ENCODE measurements at places on chromosomes 2 and 18.

DNA sequence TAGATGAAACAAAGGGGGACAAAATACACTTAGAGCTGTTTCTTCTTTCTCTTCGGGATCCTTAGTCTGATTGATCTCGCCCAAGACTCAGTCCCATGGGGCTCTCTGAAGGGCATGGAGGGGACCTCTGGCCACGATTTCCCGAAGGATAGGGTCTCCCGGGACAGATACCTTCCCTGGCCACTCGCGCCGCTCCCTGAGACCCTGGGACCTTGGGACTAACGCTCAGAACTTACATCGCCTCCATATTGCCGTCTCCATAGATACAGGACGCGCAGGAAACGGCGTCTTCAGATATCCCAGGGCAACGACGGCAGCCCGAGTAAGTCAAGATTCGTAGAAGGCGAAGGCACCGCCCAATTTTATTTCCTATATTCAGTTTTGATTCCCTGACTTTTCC lies at the start of gene CFAP65:
Gene CFAP65, minus strand, starts transcription at position 265 of the 400 bp plus-strand sequence. CDS start 2,468 bp downstream, outside the sequence.
- DNase-seq = peak; percentile 74

DNA sequence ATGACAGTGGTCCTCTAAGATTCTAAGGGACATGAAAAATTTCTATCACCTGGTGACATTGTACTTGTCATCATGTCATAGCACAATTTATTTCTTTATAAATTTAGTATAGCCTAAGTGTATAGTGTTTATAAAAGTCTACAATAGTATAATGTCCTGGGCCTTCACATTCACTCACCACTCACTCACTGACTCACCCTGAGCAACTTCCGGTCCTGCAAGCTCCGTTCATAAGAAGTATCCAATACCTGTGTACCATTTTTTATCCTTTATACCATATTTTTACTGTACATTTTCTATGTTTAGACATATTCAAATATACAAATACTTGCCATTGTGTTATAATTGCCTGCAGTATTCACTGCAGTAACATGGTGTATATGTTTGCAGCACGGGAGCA lies 72.8 kb upstream of the DSEL start:
- DNase-seq = no peak

- no peak for DNase-seq
These were observed 386 bp downstream of the ICOS start for GRCh38 chr2:203936949-203937348.

GRCh38 chr2:195486987-195487644 lies 169.9 kb upstream of the SLC39A10 start:
- no peak for DNase-seq

- DNase-seq = no peak
These were observed 87.5 kb downstream of the ZCCHC2 start for GRCh38 chr18:62610351-62610700.

- no peak for DNase-seq
These were observed 1995.5 kb upstream of the CELF4 start for GRCh38 chr18:39561126-39561525.

GRCh38 chr2:198161151-198161550 lies 356.8 kb downstream of the PLCL1 start:
- no peak for DNase-seq

DNA sequence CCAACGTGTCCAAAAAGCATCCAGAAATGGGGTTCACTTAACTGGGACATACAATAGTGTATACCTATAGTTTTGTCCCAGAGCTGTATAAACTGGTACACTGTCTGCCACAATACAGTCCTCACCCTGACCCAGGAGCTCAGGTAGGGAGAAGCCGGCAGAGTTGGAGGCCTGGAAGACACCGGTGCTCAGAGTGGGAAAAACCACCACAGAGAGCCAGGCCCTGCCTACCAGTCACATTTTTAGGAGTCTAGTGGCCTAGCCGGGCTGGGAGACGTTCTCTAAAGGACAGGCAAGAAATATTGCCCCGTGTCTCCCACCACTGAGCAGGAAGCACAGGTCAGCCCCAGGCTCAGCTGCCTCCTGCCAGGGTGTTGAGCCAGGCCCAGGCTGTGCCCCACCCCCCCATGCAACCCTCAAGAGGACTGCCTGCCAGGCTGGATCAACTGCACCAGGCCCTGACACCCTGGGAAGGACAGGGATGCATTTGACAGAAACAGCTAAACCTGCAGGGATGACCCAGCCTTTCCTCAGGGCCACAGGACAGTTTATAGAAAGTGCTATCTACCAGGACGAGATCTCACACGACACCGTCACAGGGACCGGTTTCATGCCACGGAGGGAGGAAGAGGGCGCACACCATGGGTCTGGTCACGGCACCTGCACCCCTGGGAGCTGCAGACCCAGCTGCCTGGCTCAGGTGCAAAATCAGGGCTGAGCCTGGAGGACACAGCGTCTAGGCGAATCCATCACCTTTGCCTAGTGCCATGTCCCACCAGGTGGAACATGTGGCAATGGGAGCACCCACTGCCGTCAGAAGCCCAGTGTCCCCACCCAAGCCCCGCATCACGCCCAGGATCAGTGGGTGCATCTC lies 89.9 kb downstream of the TMEM18 start:
- no peak for DNase-seq

- DNase-seq = no peak
These were observed 48.6 kb downstream of the SLC8A1 start for GRCh38 chr2:40403233-40403836.

GRCh38 chr2:88754585-88755320 lies 63.3 kb downstream of the RPIA start:
- DNase-seq = no peak

- no peak for DNase-seq
These were observed 401.6 kb downstream of the CLIP4 start for GRCh38 chr2:29516767-29517166.

DNA sequence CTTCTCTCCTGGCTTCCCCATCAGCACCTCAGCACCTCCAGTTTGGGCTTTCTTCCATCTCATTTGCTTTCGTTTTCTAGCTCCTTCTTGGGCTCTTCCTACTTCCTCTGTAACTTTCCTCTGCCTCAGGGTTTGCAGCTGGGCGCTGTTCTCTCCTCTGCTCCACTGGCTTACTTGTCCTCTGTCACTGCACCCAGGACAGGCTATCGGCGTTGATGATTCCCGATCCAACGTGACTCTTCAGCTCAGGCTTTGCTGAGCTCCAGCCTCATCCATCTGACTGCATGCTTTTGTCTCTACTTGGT lies 362.4 kb downstream of the CYRIA start:
- DNase-seq = no peak

- no peak for DNase-seq
These were observed 44.2 kb upstream of the MFF start for GRCh38 chr2:227280895-227281294.

GRCh38 chr2:71326968-71327367 lies 4.6 kb upstream of the ZNF638 start:
- no peak for DNase-seq

DNA sequence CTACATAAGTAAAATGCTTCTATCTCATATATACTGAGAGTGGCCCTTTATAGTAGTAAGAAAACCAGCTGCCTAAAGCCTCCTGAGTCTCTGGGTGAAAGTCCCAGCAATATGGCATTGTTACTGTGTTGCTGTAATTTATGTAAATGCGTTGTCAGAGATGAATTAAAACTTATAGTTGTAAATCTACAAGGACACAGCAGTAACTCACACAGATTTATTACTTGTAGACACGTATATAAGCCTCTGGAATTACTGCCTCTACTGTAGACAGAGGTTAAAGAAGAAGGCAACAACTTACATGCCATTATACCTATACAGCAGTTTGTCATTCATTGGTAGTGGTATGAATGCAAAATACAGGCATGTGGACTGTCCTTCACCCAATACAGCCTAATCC lies 169.1 kb upstream of the BOD1L2 start:
- DNase-seq = no peak

- DNase-seq = no peak
These were observed 73.8 kb downstream of the SPTBN1 start for GRCh38 chr2:54529935-54530334.

DNA sequence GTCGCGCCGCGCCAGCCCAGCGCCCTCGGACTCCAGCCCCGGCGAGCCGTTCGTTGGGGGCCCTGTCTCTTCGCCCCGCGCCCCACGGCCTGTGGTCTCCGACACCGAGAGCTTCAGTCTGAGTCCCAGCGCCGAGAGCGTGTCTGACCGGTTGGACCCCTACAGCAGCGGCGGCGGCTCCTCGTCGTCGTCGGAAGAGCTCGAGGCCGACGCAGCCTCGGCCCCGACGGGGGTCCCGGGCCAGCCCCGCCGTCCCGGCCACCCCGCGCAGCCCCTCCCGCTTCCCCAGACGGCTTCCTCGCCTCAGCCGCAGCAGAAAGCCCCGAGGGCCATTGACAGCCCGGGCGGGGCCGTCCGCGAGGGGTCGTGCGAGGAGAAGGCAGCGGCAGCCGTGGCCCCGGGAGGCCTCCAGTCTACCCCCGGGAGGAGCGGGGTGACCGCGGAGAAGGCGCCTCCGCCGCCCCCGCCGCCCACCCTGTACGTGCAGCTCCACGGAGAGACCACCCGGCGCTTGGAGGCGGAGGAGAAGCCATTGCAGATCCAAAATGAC lies 1.4 kb downstream of the PHLPP1 start:
- DNase-seq = peak; percentile 17

DNA sequence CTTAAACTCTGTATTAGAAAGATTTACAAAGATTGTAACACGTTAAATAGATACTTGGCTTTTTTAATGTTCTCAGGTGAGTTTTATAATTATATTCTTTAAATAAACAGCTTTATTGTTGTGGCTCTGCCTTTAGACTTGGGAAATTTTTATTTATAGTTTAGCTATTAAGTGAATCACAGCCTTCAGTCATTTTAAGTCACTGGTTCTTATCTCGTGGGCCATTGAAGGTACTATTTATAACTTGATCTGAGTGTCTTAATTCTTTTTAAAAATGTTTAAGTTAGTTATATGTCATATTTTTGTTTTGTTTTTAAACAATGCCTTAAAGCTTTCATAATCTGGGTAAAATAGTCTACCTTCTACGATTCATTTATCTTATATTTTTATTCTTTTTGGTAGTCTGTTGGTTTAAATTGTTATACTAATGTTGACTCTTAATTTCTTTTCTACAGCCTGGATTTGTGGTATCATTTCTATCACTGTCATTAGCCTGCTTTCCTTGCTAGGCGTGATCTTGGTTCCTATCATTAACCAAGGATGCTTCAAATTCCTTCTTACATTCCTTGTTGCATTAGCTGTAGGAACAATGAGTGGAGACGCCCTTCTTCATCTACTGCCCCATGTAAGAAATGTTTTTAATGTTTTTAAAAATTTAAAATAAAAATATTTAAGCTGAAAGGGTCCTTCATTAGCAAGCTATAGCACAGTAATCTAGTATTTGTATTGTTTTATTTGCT lies 49.3 kb downstream of the SLC39A10 start:
- DNase-seq = no peak

DNA sequence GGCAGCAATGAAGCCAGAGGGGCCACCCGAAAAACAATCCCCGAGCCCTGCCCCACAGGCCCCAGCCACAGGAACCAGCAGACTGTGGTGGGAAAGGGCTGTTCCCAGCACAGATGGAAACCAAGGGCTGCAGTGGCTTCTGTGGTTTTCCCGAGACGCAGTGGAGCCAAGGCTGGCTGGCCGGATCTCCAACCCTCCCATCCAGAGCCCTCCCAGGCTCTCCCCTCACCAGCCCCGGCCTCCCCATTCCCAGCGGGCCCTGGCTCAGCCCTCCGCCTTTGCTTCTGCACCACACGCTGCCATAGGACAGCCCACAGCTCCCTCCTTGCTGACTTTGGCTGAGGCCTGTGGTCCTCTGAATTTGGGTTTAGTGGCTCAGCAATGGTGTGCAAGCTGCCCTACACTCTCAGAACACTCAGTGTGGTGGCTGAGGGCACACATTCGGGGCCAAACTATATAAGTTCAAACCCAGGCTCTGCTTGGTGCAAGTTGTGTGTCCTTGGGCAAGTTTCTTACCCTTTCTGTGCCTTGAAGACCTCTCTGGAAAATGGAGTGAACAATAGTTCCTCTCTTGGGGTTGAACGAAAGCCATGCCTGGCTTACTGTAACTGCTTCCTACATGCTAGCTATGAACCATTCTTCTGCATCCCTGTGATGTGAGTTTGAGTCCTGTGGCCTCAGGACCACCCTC lies 200.1 kb downstream of the SMAD7 start:
- DNase-seq = no peak

GRCh38 chr18:77320971-77321559 lies 71.4 kb downstream of the GALR1 start:
- no peak for DNase-seq

- DNase-seq = no peak
These were observed 59.6 kb downstream of the CELF4 start for GRCh38 chr18:37506001-37506400.

DNA sequence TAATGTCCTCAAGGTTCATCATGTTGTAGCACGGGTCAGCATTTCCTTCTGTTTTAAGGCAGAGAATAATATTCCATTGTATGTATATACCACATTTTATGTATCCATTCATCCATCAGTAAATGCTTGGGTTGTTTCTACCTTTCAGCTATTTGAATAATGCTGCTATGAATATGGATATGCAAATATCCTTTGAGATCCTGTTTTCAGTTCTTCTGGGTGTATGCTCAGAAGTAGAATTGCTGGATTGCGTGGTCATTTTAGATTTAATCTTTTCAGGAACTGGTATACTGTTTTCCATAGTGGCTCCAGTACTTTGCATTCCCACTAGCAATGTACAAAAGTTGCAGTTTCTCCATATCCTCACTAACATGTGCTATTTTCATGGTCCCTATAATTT lies 13.4 kb upstream of the ASB1 start:
- DNase-seq = no peak

DNA sequence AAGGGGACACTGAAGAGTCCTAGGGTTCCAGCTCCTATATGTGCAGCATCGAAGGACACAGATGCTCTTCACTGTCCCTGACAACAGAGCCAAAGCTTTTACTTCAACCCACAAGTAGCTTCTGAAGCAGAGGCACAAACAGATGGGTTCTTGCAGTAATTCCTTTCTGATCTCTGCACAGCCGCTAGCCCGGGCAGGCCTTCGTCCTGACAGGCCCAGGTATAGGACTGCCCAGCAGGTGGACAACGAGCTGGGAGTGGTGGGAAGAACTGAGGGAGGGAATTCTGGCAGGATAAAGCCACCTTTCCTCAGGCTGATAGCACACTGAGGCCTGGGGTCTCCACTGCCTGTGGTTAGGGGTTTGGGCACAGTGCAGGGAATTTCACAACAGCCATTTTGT lies 94.8 kb downstream of the RHOB start:
- DNase-seq = no peak

- no peak for DNase-seq
These were observed 7.4 kb upstream of the DUSP19 start for GRCh38 chr2:183070942-183071844.

Data from cerebellum (tissue), 4 donors.